Amygdala (tissue), 56 donors: ENCODE measurements at places on chromosomes 12 and 14.

- DNase-seq: no peak
Observed at GRCh38 chr12:20625531-20625930, 69.6 kb upstream of the SLCO1C1 start.

DNA sequence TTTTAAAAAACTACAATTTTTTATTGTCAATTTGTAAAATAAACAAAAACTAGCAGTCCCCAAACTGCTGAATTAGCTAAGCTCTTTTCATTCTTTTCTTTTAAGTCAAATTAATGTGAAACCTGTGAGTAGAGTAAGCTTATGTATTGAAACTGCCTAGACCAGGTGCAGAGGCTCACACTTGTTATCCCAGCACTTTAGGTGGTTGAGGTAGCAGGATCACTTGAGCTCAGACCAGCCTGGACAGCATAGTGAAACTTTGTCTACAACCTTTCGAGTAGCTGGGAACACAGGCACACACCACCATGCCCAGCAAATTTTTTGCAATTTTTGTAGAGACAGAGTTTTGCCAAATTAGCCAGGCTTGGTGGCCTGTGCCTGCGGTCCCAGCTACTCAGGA lies 26.4 kb downstream of the SCFD1 start:
- DNase-seq: no peak

DNA sequence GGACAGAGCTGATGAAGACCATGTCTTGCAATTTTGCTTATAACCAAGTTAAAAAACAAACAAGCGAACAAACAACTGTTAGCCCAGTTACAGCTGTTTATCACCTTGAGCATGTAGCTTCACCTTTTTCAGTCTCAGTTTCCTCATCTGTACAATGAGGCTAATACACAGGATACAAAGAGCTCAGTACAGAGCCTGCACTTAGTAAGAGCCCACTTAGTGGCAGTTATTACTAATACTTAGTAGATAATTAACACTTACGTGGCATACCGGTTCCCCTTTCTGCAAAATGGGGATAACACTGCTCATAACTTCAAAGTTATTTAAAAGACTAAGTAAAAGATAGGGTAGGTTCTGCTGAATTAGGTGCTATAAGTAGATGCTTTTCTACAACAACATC lies 228.0 kb downstream of the MON2 start:
- no peak for DNase-seq

DNA sequence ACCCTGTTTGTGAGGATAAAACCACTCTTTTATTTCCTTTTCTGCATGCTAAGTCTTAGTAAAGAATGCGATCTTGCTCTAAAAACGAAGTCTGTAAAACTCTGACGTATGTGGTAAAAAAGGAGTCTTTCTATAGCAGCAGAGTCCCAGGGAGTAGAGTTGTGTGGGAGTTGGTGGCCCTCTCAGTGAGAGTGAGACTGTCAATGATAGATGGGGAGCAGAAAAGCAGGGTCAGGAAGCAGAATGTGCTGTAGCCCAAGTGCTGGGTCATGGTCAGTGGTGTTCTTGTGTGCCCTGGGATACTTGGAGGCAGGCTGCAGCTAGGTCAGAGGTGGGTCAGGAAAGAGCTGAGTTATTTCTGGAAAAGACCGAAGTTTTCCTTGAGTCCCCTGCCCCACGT lies 20.3 kb upstream of the GPR33 start:
- DNase-seq: no peak

- no peak for DNase-seq
Observed at GRCh38 chr12:107287436-107288413, 194.4 kb upstream of the CRY1 start.

- DNase-seq: no peak
Observed at GRCh38 chr14:20555845-20556244, 5.0 kb downstream of the RNASE9 start.

GRCh38 chr14:61379639-61380184 lies 58.3 kb downstream of the PRKCH start:
- no peak for DNase-seq

GRCh38 chr12:48266826-48267225 lies 63.7 kb upstream of the OR10AD1 start:
- no peak for DNase-seq

- DNase-seq: no peak
Observed at GRCh38 chr14:49875640-49876198, 17.2 kb upstream of the ARF6 start.

DNA sequence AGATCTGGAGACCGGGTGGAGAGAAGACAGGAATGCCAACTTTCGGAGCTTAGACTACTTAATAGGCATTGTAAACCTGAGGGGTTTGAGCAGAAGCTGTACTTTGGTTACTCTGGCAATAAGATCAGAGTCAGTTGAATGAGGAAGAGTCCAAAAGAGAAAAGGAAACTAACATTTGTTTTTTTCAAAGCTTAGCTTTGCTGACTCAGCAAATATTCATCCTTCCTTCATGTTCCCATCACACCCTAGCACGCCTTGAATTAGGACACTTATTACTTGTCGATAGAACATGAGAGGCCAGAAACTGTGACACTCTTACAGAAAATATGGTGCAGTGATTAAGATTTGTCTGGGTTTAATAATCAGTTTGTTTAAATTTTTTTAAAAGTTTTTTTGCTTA lies 266.9 kb upstream of the ATP2B1 start:
- no peak for DNase-seq

DNA sequence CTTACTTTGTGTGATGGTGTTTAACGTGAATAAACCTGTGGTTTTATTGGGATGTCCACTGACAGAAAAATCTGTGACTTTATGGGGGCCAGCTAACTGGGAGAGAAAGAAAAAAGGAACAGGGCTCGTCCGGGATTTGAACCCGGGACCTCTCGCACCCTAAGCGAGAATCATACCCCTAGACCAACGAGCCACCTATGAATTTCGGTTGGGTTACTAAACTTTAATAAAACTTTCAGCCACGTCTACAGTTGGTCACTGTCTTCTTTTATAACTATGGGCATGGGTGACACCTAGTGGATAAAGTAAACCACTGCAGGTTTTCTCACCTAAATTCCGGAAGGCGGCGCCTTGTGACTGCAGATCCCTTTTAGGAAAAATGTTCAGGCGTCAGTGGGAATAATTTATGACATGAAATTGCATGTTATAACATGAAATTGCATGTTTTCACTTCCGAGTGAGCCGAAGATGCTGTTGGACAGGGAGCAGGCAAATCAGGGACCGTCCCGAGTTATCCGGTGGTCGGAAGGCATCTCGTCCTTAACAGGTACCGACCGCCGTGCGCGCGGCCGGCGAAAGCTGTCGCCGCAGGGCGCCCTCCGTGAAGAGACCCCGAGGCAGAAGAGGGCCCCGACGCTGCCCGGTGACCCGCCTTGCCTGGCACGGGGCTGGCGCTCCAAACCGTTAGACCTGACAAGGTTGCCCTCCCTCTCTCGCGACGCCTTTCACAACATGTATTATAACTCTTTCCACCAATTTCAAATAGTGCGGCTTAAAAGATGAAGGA lies 18.2 kb upstream of the RNASE12 start:
- DNase-seq: peak; percentile 47

GRCh38 chr14:38786921-38787320 lies 316.1 kb downstream of the SEC23A start:
- DNase-seq: no peak

DNA sequence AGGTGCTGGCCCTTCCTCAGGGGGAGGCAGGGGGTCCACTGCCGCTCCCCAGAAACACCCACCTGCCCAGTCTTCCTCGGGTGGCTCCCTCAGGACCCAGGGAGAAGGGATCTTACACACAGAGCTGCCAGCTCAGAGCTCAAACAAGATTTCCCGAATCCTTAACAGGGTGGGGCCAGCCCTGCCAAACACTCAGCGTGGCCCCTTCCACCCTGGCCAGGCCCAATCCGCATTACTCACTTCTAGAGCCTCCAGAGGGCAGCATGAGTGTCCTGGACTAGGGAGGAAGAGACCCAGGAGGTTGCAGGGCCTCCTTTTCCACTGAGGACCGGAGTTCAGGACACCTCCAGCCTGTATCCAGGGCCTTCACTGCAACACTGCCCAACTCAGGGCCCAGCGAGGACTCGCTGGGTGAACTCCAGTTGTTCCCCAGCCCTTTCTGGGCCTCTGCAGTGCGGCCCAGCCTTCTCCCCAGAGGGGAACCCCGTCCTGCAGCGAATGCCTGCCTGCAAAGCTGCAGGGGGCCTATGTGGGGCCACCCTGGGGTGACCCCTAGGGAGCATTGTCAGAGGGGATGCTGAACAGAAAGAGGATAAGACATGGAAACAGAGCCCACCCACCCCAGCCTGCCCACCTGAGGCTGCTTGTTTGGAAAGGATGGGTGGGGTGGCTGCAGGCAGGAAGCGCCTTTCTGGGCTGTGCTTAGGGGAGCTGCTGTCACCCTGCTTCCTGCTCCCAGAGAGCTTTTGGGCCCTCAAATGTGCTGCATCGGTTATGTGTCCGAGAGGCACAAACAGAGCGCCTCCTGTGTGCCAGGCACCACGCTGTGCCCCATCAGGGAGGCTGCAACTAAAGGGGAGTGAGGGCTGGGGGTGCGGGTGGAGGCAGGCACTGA lies 43.8 kb downstream of the CCNK start:
- DNase-seq: no peak

GRCh38 chr12:10167599-10167998 lies 4.3 kb downstream of the OLR1 start:
- no peak for DNase-seq

- no peak for DNase-seq
Observed at GRCh38 chr14:65958664-65959562, 527.3 kb upstream of the CCDC196 start.

DNA sequence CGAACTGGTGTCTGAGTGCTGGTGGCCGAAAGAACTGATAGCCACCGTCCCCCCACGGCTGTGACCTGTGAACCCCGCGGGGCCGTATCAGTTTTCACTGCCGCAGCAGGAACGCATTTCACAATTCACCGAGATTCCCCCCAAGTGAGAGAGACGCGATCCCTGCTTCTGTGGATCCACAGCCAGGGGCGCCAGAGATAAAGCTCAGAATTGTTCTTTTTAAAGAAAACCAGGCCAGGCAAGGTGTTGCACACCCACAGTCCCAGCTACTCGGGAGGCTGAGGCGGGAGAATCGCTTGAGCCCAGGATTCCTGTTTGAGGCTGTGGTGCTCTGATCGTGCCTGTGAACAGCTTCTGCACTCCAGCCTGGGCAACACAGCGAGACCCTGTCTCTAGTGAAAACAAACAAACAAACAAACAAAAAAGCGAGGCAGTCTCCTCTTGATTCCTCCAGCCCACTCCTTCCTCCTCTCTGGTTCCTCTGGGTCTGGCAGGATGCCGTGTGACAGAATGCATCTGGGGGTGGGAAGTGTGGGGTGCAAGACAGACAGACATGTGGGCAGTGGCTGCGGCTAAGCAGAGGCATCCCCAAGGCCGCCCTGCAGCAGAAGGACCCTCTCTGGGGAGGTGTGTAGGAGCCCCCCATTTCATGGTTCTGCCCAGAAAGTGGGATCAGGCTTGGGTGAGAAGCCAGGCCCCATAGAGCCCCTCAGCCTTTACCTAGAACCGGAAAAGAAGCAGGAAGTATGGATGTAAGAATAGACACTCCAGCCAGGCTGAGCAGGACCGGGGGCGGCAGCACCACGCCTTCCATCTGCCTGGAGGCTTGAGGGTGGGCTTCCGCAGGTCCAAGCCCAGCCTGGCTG lies 39.2 kb upstream of the PPP1R13B start:
- DNase-seq: no peak

DNA sequence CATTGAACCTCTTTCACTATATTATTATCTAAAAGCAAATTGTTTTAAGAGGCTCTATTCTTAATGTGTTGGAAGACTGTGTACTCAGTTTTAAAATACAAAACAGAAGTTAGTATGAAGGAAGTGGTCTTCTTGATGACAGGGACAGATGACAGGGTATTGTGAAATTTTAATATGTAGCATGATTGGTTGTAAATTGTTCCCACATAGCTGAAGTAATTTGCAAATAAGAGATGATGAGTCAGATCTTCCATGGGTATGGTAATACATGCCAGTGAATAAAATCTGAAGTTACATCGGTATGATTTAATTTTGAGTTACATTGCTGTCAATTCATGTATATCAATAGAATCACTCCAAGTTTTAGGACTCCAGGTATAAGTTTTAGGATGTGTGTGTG lies 454.8 kb downstream of the AEBP2 start:
- no peak for DNase-seq

- DNase-seq: no peak
Observed at GRCh38 chr12:12582193-12582881, 19.7 kb upstream of the DUSP16 start.

DNA sequence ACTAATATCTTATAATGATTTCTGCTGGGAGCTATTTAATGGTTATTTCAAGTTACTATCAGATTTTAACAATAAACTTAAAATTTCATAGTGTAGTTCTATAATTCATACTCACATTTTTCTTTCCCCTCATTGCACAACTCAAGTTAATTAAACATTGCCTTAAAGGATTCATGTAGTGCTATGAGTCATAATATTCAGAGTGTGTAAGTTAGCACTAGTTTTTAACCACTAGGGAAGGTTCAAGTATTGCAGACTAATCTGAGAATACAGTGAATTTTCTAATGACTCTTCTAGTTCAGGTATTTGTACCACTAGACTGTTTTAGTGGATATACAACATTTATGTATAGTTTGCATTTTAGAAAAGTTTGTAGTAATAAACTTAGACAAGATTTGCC lies 49.9 kb downstream of the FOXA1 start:
- DNase-seq: no peak

GRCh38 chr12:26032290-26032689 lies 73.8 kb downstream of the RASSF8 start:
- no peak for DNase-seq

- no peak for DNase-seq
Observed at GRCh38 chr12:106226884-106227640, 20.8 kb downstream of the CKAP4 start.

DNA sequence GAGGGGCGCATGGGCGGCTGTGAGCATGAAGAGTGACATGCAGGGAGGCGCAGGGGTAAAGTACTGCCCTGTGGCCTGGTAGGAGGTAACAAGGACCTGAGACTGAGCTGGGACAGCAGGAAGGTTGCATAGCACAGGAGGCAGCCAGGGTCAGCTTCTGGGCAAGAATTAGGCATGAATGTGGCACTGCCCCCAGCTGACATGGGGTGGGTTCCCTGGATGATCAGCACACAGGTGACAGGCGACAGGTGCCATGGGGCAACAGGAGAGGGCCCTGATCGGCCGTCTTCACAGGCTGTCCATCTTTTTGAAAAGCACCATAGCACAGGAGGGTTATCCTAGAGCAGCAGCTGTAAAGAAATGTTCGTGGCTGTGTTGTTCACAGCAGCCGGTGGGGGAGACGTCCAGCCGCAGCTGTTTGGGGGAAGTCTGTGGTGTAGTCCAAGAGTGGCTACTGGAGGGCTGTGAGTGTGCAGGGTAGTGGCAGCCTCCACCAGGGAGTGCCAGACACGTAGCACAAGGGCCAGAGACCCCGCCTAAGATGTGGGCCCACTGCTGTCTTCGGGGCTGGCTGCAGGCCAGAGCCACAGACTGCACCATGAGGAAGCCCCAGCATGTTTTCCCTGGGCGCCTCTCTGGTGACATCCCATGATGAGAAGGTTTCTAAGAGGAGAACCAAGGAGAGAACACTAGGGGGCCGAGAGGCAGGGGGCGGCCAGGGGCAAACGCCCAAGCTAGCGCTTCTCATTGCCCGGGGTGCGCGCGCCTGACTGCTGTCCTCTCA lies 8.4 kb downstream of the CLBA1 start:
- DNase-seq: no peak

- no peak for DNase-seq
Observed at GRCh38 chr14:92549105-92549858, 35.7 kb downstream of the RIN3 start.
